ENCODE measurements at places on chromosomes 4 and X.
A peak's percentile ranks its signal among the peaks of the same experiment; 100 is the strongest.

DNA sequence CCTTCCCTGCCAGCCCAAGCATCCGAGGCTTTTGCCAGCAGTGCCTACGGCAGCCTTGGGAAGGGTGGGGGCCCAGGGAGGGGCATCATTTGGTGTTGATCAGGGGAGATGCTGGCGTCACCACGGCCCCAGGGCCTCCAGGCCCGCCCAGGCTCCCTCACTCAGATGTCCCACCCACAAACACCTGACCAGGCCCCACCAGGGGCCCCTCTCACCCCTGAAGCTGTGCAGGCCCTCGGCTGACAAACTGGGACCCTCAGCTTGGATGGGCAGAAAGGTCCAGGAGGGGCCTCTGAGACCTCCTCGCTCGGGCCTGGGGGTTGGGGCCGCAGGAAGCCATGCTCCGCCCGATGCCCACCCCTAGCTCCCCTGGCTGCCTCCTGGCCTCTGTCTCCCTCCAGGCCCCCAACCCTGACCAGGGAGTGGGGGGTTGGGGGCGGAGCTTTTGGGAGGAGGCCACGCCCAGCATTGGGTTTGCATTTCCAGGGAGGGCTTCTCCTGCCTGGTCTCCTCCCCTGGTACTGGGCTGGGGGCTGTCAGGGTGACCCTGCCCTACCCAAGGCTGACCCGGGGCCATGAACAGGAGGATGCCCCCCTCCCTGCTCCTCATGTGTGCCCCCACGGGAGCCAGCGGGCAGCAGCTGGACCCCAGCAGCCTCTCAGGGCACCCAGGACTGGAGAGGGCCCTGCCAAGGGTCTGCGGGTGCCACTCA is 33.4 kb upstream of the SPON2 start:
- DNase-seq = no peak

DNA sequence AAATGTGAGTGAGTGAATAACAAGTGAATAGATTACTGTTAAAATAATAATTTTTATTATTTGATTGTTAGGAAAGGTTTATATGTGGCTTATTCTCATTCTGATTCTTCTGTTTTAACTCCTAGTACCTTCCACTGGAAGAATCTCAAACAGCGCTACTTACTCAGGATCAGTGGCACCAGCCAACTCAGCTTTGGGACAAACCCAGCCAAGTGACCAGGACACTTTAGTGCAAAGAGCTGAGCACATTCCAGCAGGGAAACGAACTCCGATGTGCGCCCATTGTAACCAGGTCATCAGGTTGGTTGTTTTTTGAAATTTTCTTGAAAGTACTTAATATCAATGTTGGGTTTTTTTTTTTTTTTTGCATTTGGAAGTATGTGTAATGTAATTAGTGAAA is 117.6 kb upstream of the BMPR1B start:
- DNase-seq = no peak

DNA sequence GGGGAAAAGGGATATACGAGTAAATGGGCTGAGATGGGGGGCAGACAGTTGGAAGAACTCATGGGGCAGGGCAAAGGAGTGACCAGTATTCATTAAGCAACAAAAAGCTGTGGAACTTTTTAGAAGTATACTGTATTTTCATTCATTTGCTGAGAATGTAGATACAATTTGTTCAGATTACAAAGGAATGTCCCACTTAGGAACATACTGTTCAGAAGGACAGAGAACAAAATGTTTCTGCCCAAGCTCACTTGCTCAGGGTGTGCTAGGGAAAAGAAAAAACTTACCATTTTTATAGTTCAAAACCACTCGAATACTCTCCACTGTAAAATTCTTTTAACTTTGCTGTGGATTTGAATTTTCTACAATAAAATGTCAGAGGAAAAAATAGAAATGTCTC is 135.2 kb upstream of the AFF2 start:
- DNase-seq = no peak

- DNase-seq = no peak
Measured at GRCh38 chr4:154073107-154073822, 284.4 kb upstream of the SFRP2 start.

- peak; percentile 43 for DNase-seq
Measured at GRCh38 chrX:71492231-71493065, 40.5 kb upstream of the OGT start.

GRCh38 chrX:74249963-74250362 is 54.0 kb upstream of the ZCCHC13 start:
- DNase-seq = no peak

DNA sequence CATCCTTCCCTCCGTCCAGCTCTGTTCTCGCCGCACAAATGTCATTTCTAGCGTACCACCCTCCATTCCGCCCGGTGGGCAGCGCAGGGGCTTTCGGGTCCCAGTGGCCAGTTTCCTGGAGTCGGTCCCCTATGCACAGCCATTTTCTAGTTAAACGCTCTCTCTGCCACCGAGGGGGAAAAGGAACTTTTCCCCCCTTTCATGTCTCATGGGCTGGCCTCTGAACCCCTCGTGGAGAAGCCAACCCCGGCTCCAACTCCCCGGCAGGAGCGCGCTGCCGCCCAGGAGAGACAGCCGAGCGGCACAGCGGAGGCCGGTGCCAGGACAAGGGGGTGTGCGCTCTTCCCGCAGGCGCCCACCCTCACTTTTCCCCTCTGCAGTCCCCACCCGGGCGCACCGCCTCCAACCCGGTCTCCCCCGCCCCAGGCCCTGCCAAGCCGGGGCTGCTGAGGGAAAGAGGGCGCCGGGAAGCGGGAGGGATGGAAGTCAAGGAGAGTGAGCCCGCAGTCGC is 662 bp downstream of the APBB2 start:
- no peak for DNase-seq

- DNase-seq = no peak
Measured at GRCh38 chrX:150605603-150606002, 37.2 kb downstream of the MTM1 start.

GRCh38 chrX:69127466-69127865 is 37.8 kb downstream of the PJA1 start:
- DNase-seq = no peak

DNA sequence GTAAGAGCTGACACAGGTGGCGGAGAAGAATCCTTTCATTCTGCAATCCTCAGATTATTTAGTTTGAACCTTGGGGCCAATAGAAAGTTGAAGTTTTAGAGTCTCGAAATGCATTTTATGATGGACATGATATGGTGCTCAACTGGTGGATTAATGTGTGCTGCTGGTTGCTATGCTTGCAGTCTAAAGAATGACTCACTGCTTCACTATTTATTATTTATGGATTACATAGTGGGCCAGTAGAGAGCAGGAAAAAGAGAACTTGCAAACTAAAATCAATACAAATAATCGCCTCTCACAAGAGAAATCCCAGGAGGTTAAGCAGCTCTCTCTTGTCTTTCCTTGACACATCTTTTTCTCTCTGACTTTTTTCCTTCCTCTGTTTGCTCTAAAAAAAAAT is 2326.8 kb upstream of the AGA start:
- DNase-seq = no peak

- no peak for DNase-seq
Measured at GRCh38 chr4:183132865-183133264, 33.8 kb downstream of the WWC2 start.

DNA sequence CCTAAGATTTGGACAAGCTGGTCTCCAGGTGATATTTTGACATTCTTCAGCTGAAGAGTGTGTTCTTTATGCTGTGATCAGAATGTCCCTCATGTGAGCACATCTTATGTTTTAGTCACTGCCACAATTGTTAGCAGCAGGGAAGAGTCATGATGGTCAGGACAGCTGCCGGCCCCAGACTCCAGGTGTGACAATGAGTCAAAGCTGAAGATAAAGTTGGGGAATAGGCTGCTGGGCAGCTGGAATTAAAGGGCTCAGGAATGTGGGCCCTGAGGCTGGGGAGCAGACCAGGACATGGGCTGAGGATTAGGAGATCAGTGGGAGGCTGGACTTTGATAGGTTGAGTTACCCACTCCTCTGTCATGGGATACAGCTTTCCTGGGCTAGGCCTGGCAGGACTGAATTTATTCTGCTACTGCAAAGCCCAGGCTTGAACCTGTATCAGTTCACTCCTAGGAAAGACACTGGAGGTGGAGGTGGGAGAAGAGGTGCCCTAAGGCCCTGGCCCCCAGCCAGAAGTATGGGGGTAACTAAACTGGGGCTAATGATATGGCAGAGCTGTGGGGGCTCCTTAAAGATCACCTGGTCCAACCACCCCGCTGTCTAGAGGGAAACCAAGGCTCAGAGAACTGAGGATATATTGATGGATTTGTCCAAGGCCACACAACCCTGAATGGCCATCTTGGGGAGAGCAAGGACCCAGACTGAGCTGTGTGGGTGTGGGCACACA is 119.5 kb downstream of the PJA1 start:
- DNase-seq = no peak

- no peak for DNase-seq
Measured at GRCh38 chrX:24335871-24336270, 22.0 kb upstream of the SUPT20HL2 start.

- DNase-seq = no peak
Measured at GRCh38 chr4:174613979-174614378, 91.7 kb upstream of the HPGD start.

- no peak for DNase-seq
Measured at GRCh38 chr4:85686398-85686797, 211.4 kb downstream of the ARHGAP24 start.

GRCh38 chr4:156414406-156414805 is 460.7 kb upstream of the CTSO start:
- no peak for DNase-seq

DNA sequence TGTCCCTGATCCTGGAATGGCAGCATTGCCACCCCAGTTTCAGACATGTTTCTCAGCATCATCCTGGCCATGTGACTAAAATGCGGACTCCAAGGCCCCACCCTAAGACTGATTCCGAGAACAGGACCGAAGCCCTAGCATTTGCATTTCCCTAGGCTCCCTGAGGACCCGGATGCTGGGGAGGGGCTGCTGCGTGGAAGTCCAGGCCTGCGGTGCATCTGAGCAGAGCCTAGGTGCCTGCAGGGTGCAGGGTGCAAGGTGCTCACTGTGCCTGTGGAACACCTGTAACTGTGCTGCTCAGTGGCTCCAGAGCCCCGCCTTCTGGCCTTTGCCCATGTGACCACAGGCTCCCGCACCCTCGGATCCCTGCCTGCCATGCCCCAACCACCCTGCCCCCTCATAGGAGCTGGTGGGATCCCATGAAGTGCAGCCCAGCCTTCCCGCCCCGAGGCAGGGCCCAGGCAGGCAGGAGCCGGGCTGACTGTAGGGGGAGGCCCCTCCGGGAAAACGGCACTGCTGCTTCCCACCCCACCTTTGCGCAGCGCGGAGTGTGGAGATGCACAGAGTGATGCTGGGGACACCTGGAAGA is 14.9 kb downstream of the PNMA6F start:
- DNase-seq = no peak

DNA sequence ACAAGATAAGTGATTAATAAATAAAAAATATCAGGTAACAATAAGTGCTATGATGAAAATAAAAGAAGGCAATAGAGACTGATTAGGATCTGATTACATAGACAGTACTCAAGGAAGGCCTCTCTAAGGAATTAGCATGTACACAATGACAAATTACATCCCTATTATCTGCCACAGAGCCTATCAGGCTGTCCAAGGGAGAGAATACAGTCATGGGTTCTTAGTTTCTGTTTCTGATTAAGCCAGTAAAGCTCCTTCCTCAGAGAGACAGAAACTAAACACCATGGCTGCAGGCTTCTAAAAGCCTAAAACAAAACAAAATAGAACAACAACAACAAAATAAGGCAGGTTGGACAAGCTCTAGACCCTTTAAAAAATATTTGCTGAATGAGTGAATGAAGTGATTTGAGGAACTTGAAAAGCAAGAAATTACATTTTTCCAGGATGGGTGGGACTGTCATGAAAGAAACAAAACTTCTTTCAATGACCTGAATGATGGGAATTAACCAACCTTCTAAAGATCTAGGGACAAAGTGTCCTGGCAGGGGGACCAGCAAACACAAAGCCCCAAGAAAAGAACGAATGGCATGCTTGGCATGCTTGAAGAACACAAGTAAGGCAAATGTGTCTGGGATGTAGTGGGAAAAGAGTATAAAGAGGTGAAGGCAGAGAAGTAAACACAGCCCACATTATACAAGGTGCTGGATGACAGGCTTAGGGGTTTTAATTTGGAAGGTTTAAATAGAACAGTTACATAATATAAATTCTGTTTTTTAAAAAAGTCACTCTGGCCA is 44.1 kb downstream of the NAA11 start:
- no peak for DNase-seq

DNA sequence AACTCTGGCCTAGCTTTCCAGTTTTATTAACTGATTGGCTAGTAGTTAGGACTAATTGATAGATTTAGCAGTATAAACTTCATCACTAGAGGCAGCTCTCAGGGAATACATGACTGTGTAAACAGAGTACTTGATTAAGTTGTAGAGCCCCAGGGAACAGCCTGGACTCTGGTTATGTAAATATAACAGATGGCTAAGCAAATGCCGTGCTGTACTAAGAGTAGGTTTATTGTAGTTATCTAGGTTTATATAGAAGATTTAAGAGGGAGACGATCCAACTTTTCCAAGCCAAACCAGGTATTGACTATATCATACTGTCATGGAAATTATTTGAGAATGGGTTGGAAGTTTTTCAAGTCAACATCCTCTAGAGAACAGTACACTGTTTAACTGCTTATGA is 463.4 kb upstream of the GRID2 start:
- DNase-seq = no peak

DNA sequence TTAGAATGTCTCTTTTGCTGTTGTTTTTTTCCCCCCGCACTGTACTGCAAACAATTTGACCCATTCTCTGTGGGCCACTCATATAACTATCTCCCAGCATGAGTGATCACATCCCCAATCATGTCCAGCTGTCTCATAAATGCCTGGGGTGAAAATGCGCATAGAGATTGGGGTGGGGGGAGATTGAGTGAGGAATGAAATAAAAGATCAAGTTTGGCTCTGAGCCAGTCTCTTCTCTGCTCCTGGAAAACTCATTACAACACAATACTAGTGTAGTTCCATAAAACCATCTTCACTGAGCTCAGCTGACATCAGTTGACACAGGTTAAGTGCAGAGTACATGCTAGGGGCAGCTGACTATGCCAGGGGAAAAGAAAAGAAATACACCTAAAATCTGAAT is 96.9 kb downstream of the EGF start:
- no peak for DNase-seq

DNA sequence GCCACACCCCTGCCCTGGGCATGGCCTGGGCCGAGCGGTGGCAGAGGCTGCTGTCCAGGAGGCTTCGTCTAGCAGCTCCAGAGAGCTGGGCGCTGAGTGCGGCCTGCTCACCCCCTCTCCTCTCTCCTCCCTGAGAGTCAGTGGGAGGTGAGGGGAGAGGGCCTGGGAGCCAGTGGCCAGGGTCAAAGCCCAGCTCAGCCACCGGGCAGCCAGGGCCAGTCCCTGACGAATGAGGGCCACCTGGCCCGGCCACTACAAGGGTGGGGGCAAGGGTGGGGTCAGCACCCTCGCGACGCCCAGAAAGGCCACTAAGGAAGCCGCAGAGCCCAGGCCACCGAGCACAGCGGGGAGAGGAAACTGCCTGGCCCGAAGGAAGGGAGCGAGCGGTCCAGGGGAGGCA is 131.7 kb downstream of the FAM53A start:
- DNase-seq = no peak

- DNase-seq = no peak
Measured at GRCh38 chrX:38717871-38718270, 83.4 kb upstream of the MID1IP1 start.
